Gastrocnemius medialis (tissue), 4 donors: ENCODE measurements at places on chromosomes 1 and 21. TPM values are rescaled to one million over a fixed set of nuclear protein-coding genes. Genes with fewer than 3 reads are reported as not detected.

Gene DHRS3
- total RNA-seq: 73.3 TPM

Gene GJB5
- not detected for total RNA-seq

Gene RAD54L
- total RNA-seq: not detected

Gene CHIA
- total RNA-seq: not detected

Gene EVA1C
- 9.7 TPM for total RNA-seq

Gene RCC1
- total RNA-seq: 17.9 TPM

Gene EXTL1
- not detected for total RNA-seq

Gene CFAP126
- not detected for total RNA-seq

Gene ACTN2
- 1,388 TPM for total RNA-seq

Gene COL24A1
- total RNA-seq: 0.36 TPM

Gene IGSF5
- not detected for total RNA-seq

Gene TBX19
- total RNA-seq: 0.53 TPM
